ENCODE measurements at places on chromosomes 6 and 20. TPM values are rescaled to one million over a fixed set of nuclear protein-coding genes. Genes with fewer than 3 reads are reported as not detected.

Gene HEY2
- 2.1 TPM for total RNA-seq

Gene ARMC12
- 0.12 TPM for total RNA-seq

Gene ENTPD6
- 42.0 TPM for total RNA-seq

Gene STMND1
- 2.2 TPM for total RNA-seq

Gene NKAIN4
- not detected for total RNA-seq

Gene TBXT
- not detected for total RNA-seq

Gene HLA-DPA1
- total RNA-seq = 56.1 TPM

Gene FRMD1
- total RNA-seq = not detected

Gene BFSP1
- total RNA-seq = 0.81 TPM

Gene HRH3
- not detected for total RNA-seq

Gene SEL1L2
- total RNA-seq = not detected

Gene ZNF831
- 0.04 TPM for total RNA-seq

Gene LAMA4
- 6.9 TPM for total RNA-seq

Gene ARHGAP18
- 26.6 TPM for total RNA-seq

Gene MACROD2
- 4.5 TPM for total RNA-seq

Gene PRDM13
- total RNA-seq = not detected

Gene PRSS16
- total RNA-seq = 21.6 TPM

Gene SMIM29
- total RNA-seq = 8.7 TPM

Gene MLN
- not detected for total RNA-seq

Gene MYBL2
- 5.7 TPM for total RNA-seq

Gene LY6G6D
- total RNA-seq = not detected

Gene XKR7
- total RNA-seq = 0.05 TPM

Gene CRISP3
- 18.4 TPM for total RNA-seq

Gene TREML2
- not detected for total RNA-seq

Gene MUCL3
- total RNA-seq = not detected

Gene TRDN
- not detected for total RNA-seq

Gene PARD6B
- total RNA-seq = 12.1 TPM

Gene KHDC1L
- not detected for total RNA-seq

Gene PLCB4
- 1.0 TPM for total RNA-seq

Gene ROS1
- total RNA-seq = 0.05 TPM

Gene FAXC
- 1.3 TPM for total RNA-seq

Gene ELOVL4
- total RNA-seq = 0.34 TPM

Gene TNFRSF6B
- 0.31 TPM for total RNA-seq

Gene CPNE5
- total RNA-seq = 0.28 TPM
